ENCODE measurements at places on chromosomes 3 and 15.

DNA sequence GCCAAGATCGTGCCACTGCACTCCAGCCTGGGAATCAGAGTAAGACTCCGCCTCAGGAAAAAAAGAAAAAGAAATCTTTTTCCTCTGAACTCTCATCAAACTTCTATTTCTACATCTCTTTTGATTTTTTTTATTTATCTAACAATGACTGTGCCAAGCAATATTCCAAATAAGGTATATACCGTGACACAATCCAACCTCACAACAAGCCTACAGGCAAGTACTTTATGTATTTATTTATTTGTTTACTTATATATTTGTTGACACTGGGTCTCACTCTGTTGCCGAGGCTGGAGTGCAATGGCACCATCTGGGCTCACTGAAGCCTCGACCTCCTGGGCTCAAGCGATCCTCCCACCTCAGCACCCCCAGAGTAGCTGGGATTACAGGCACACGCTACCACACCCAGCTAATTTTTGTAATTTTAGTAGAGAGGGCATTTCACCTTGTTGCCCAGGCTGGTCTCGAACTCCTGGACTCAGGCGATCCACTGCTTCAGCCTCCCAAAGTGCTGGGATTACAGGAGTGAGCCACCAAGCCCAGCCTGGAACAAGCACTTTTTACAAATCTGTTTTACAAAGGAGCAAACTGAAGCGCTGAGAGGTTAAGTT lies 94.9 kb upstream of the CHD2 start:
- no peak for DNase-seq

DNA sequence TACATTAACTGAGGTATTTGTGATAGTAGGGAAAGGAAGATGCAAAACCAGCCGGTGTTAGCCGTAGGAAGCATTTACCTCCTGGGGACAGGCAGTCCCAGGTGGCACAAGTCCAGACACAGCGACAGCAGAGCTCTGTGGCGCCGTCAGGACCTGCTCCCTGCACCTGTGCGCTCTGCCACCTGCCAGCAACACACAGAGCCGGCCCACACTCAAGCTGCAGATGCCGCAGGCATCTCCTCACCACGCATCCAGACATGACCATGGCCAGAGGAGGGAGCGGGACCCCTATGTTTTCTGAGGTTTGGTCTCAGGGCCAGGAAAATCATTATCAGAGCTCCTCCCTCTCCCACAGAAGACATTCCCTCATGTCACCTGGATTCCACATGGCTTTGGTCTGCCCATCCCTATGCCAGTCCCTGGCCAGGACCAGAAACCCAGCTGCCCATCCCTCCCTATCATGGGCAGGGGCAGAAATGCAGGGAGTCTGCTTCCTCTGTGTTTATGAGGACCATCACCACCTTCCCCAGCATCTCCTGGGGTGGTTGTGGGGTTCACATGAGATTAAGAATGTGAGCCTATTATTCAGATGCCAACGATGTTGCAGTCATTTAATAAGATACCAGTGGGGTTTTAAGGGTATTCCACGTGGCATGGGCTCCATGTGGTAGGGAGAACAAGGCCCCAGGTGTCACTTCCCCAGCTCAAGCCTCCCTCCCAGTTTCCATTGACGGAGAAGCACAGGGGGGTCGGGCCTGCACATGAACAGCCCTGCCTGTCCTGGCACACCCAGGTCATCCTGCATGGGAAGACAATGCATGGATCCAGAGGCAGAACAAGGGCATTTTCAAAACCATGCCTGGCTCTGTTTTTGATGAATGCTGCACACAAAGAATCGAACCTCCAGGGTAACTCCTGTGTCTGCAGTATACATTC lies 251.1 kb downstream of the OCA2 start:
- no peak for DNase-seq

- no peak for DNase-seq
These were observed 35.8 kb downstream of the MYO9A start for GRCh38 chr15:72082176-72082575.

GRCh38 chr3:47315069-47315647 lies 32.4 kb downstream of the KLHL18 start:
- no peak for DNase-seq

DNA sequence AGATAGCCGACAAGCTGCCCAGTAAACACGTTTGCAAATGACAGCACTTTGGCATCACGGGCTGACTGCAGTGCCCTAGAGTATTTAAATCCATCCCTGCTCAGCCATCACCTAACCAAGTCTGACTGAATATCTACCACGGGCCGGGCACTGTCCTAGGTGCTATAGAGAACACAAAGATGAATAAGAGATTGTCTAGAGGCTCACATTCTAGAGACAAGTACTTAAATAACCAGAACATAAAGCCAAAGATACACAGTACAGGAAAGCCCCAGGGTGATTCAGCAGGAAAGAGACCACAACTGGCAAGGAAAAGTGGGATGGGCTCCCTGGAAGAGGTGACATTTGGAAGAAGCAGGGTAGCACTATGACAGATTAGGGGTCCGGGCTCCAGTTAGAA lies 103.5 kb downstream of the MYLK start:
- no peak for DNase-seq

- DNase-seq, result no peak
These were observed 69.2 kb upstream of the TMC3 start for GRCh38 chr15:81443040-81443820.

- DNase-seq, result no peak
These were observed 83.6 kb upstream of the ALDH1L1 start for GRCh38 chr3:126263971-126264370.

DNA sequence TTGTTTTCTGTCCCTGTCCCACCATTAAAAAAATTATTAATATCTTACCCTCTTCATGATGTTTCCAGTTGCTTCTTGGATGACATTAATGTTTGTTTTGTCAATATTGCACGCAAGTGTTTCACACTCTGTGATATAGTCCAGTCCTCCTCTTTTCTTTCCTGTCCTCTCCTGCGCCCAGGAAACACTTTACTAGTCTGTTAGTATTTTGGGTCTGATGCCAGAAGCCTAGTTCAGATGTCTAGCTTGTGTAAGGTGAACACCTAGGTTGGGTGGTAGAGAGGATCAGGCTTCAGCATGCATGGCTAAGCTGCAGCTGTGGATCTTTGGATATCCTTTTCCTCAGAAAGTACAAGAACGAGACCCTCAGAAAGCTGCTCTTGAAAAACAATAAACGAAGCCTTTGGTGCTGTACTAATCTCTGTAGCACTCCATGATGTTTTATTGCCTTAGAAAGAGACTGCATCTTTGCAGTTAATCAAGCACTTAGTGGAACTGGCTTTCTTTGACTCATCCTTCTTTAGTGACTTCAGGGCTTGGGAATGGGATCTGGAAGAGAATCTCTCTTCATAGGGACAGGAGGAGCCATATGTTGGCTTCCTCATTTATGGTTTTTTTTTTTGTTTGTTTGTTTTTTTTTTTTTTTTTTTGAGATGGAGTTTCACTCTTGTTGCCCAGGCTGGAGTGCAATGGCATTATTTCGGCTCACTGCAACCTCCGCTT lies 253.4 kb downstream of the LPP start:
- DNase-seq, result no peak

DNA sequence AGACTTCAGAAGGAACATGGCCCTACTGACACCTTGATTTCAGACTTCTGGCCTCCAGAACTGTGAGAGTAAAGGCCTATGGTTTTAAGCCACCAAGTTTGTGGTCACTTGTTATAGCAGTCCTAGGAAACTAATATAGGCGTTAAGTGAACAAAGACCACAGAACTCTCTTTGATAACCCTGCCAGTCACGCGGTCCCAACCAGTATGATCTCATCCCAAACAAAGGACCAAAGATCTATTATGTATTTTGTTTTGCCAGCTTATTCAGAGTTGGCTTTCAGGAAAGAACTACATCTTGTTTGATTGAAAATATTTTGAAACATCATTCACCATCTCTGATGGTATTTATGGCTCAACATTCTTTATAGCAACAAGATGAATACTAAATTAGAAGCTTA lies 294.4 kb upstream of the SLCO3A1 start:
- no peak for DNase-seq

DNA sequence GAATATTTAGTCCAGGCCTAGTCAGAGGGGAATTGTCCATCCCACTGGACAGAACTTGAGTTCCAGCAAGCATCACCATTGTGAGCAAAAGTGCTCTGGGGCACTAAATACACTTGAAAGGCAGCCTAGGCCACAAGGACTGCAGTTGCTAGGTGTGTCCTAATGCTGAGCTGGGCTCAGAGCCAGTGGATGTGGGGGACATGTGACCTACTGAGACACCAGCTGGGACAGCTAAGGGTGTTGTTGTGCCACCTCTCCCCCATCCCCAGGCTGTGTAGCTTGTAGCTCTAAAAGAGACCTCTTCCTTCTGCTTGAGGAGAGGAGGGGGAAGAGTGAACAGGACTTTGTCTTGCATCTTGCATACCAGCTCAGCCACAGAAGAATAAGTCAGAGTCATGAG lies 120.9 kb downstream of the DTWD1 start:
- no peak for DNase-seq

- DNase-seq, result no peak
These were observed 272.8 kb upstream of the POU1F1 start for GRCh38 chr3:87549208-87549607.

DNA sequence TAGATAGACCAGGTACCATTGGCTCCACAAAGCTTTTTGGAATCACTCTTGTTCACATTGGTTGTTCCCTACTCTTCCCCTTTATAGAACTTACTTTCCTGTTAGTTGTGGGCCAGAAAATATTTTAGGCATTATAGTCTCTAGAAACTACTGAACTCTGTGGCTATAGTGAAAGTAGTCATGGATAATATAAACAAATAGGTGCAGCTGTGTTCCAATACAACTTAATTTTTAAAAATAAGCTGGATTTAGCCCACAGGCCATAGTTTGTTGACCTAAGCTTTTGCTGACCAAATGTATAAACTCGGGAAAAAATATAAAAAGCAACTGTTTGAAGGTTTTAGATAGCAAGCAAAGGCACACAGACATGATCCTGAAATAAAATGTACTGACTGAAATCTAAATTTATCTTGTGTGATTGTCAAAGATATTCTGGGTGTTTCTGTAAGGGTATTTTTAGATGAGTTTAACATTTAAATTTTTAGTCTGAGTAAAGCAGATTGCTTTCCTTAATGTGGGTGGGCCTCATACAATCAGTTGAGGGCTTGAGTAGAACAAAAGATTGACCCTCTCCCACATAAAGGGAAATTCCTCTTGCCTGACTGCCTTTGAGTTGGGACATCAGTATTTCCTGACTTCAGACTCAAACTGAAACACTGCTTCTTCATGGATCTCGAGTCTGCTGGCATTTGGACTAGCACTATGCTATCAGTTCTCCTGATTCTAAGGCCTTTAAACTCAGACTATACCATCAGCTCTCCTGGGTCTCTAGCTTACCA lies 13.2 kb downstream of the IQCB1 start:
- no peak for DNase-seq

DNA sequence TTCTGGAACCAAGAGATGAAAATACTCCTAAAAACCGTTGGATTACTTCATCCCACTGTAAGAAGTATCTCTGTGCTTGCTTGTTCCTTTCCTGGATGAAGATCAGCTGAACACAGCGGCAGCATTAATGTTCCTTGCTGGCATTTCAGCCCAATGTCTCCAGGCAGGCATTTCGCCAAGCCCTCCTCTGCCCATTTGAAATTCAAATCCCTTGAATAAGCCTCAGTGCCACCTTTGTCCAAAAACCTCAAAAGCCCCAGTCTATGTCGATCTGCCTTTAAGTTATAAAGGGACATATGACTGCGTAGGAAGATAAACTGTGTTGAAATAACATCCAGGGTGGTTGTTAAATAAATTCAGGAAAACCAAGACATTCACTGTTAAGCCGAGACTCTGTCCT lies 156.8 kb upstream of the PDZRN3 start:
- DNase-seq, result no peak

GRCh38 chr3:12966847-12967605 lies 106.2 kb downstream of the IQSEC1 start:
- no peak for DNase-seq

- no peak for DNase-seq
These were observed 75.4 kb upstream of the PLAAT1 start for GRCh38 chr3:193165431-193166120.

- no peak for DNase-seq
These were observed 248.1 kb upstream of the CHRNA7 start for GRCh38 chr15:31782016-31782783.

DNA sequence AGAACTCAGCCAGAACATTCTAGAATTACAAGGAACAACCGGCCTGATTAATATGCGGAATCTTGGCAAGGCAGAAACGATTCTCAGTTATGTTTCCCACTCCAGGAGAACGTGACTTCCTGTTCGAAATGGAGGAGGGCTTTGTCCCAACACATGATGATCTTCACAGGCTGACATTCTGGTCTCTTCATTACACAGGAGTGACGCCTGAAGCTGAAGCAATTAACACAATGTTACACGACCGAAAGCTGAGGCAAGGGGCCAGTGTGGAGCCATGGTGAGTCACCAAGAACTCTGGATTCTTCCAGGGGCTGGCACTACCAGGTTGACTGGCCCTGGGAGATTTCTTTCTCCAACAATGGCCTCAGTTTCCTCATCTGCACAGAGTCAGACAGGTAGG lies 40.9 kb downstream of the RFTN1 start:
- DNase-seq, result no peak
